ENCODE measurements at places on chromosomes 11 and 22.

DNA sequence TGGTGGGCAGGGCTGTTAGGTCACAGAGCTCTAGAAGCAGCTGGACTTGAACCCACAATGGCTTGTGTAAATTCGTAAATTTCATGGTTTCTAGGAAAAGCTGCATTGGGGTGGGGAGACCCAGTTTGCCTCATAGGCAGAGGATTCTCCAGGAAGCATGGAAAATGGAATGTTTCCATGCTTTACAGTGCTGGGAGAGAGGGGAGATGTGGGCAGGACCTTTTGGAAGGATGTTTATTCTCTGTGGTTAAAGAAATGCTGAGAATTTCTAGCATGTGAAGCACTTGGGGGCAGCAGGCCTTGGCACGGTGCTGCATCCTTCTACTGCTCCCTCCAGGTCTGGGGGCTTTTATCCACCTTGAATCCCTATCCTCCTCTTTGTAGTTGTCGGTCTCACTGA lies 46.3 kb downstream of the TRAF6 start:
- no peak for DNase-seq

DNA sequence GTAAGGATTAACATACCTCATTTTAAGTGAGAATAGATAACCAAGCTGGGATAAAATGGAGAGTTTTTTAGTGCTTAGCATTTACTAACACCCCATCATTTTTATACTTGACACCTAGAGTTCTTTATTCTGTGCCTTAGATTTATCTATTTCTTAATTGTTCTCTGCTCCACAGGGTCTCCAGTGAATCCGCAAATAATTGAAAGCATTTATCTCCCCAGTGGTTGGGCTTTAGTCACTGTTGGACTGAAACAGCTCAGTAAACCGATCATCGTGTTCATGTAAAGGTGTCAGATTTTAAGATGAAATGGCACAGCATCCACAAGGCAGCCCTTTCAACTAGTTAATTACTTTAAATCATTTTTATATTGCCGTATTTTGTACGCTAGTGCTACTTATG lies 17.8 kb upstream of the GRIA4 start:
- no peak for DNase-seq

GRCh38 chr11:60056349-60056969 lies at the start of gene MS4A3:
Gene MS4A3, plus strand, starts transcription at chr11:60056665. Its CDS starts 4,496 bp downstream, at chr11:60061161.
- DNase-seq = no peak

GRCh38 chr22:32752816-32753520 lies 48.5 kb upstream of the TIMP3 start:
- DNase-seq = no peak

DNA sequence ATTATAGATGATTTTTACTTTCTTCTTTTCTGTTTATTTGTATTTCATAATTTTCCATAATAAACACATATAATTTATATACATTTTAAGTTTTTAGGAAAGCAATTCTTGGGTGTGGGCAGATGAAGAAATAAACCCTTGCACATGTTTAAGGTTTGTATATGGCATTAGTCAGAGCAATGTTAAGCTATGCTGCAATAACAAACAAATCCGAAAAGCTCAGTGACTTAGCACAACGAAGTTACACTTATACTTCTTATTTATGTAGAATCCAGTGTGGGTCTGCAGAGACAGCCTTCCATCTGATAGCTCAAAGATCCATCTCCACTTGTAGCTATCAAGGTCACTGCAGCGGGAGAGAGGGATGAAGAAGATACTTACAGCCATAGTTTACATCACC lies 68.5 kb upstream of the BARX2 start:
- DNase-seq = no peak

- DNase-seq = no peak
Measured at GRCh38 chr11:2665526-2666400, 34.0 kb downstream of the KCNQ1OT1 start.

DNA sequence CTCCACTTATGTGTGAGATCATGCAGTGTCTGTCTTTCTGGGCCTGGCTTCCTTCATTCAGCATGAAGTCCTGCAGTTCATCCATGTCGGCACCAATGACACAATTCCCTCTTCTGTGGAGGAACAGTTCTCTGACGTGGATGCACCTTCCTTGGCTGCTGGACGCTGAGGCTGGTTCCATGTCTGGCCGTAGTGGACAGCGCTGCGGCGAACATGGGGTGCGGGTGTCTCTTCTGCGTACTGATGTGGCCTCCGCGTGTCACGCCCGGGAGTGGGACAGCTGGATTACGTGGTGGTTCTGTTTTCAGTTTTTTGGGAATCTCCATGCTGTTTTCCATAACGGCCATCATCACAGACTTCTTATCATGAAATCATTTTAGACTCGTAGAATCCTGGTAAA lies 16.9 kb upstream of the MUC2 start:
- DNase-seq = no peak

DNA sequence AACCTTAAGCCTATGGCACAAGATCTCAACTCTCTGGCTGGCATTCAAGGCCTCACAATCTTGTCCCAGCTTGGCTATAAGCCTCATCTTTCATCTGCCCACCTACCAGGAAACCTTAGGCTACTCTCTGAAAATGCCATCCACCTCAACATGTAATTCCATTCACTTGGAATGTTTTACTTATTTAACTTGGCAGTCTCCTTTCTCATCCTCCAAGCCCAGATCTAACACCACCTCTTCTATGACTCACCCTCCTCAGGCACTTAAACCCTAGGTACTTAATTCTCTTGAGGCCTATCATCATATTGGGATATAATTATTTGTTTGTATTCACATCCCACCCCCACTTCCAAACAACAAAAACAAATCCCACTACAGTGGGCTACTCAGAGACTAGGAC lies 15.0 kb downstream of the POGLUT3 start:
- DNase-seq = no peak

DNA sequence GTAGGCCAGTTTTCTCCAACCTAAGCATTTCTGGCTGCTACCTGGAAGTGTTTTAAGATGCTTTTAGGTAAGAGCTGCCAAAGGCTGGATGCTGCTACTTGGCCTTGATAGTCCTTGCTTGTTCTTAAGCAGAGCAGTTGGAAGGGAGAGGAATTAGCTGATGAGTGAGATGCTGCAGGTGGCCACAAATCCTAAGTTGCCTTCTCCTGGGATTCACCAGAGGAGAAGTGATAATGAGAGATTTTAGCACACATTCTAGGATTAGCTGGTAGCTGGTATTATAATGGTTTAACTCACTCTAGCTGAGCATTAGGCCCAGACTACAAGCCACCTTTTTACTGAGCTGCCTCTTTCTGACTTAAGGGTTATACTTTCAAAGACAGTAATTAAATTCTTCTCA lies 442.9 kb upstream of the RAG2 start:
- DNase-seq = no peak

DNA sequence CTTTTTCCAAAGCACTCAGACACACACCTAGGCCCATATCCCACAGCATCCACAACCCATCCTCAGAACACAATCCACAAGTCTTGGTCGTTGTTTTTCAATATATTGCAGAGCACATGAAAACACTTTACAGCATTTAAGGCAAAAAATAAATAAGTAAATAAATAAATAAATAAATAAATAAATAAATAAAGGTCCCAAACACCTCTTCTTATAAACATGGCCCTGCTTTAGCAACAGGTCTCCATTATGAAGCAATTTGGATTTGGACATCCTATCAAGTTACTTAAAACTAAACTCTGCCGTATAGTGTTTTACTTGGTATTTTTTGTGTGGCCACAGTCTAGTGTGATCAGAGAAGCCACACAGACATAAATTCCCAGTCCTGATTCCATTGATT lies 10.7 kb upstream of the PLEKHA7 start:
- no peak for DNase-seq

DNA sequence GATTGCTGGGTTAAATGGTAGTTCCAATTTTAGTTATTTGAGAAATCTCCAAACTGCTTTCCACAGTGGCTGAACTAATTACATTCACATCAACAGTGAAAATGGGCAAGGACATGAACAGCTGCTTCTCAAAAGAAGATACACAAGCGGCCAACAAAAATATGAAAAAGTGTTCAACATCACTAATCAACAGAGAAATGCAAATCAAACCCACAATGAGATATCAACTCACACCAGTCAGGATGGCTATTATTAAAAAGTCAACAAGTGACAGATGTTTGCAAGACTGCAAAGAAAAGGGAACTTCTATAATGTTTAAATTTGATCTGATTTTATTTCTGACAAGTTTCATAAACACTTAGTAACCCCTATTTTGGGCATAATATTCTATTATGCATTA lies 537.5 kb downstream of the DLG2 start:
- no peak for DNase-seq

DNA sequence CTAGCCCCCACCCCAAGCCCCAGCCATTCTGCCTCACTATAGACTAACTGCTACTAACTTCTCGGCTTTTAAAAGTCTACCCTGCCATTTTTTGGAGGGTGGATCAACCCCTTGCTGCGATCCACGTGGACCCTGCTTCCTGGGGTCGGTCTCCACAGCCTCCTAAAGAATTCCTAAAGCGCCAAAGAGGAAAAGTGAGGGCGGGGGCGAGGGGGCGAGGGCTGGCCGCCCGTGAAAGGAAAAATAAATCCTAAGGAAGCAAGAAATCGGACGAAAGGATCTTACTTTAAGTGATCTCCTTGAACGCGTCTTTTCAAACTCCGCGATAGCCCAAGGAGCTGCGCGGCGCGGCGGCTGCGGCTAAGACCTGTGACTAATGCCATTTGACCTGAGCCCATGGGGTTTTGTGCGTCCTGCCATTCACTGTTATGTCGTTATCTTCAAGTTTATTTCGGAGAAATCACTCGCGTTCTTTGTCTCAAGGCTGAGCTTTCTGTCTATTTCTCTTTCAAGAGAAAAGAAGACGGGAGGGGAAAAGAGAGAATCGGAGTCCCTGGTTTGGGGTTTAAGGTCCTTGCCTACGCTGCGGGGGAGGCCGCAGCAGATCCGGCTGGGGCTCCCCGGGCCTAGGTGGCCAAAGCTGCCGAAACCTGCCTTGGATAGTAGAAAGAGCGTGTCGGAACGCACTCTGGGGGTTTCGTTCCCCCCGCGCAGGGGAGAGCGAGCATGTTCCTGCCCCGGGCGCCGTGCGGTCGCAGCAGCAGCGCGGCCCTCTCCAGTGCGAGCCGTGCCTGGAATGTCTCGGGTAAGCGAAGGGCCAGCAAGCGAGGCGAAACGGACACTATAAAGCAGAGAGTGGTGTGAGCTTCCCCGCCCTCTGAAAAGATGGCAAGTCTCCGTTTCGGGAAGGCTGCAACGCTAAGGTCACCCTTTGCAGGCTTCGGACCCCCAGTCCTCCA lies 2.8 kb upstream of the DBX1 start:
- no peak for DNase-seq

DNA sequence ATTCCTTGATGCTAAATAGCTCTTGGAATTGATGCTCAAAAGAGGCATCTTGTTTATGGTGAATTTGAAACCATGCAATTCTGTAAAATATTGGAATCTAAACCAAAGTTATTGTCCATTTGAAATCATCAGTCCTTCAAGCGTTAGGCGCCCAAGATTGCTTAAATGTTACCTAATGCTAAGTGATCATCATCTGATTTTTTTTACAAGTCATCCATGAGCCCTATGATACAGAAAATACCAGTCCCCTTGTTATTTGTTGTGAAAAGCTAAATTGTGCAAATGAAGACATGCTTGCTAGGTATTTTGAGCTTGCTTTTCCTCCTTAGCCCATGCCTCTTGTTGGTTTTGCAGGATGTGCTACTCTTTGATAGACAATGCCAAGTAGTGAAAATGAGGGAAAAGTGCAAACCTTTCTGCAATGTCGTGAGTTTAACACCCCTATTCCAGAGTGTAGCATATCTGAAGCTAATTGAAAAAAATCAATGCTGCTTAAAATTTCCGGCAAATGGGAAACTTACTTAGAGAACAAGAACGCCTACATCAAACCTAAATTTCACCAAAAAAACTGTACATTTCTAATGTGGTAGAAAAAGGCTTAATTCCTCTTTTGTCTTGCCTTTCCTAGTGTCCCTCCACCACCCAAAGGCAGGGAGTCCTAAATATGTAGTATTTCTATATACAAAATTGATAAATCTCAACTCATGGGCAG lies 1.9 kb downstream of the GRK3 start:
- no peak for DNase-seq

DNA sequence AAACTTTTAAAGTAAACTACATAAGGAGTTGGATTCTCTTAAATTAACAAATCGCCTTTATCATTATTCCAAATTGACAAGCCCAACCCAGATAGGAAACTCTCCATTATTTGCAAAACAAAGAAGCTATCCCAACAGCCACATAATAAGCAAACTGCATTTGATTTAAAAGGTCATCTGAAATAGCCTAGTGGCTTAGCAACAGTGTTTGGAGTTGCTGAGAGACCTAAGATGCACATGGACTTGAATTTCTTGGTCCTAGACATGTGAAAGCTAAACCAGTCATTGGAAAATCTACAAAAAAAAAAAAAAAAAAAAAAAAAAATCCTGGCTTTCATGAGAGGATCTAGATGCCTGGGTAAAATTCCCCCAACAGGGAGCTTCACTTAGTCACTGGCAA lies 69.5 kb downstream of the PRCP start:
- no peak for DNase-seq

- no peak for DNase-seq
Measured at GRCh38 chr11:47466701-47467250, 17.8 kb upstream of the RAPSN start.

GRCh38 chr22:29028468-29028867 lies 33.2 kb downstream of the C22orf31 start:
- DNase-seq = no peak

DNA sequence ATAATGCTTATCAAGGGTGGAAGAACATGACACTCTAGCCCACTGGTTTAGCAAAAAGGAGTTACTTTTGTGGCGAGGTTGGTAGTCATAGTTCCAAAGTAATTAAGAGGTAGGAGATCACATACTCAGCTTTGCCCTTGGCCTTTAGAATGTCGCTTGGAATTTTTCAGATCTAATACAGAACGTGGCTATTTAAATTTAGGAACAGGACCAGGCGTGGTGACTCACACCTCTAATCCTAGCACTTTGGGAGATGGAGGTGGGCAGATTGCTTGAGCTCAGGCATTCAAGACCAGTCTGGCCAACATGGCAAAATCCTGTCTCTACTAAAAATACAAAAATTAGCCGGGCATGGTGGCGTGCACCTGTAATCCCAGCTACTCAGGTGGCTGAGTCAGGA lies 26.1 kb upstream of the ZNRF3 start:
- DNase-seq = no peak

Data from stimulated activated CD4-positive, alpha-beta T cell treated with anti-CD3 and anti-CD28 coated beads, Interleukin-1b, Interleukin-23, amount 100 ng/mL, for 24 hours (primary cell).